NCI-H345 (cell line): ENCODE measurements at places on chromosomes 6 and 20.

DNA sequence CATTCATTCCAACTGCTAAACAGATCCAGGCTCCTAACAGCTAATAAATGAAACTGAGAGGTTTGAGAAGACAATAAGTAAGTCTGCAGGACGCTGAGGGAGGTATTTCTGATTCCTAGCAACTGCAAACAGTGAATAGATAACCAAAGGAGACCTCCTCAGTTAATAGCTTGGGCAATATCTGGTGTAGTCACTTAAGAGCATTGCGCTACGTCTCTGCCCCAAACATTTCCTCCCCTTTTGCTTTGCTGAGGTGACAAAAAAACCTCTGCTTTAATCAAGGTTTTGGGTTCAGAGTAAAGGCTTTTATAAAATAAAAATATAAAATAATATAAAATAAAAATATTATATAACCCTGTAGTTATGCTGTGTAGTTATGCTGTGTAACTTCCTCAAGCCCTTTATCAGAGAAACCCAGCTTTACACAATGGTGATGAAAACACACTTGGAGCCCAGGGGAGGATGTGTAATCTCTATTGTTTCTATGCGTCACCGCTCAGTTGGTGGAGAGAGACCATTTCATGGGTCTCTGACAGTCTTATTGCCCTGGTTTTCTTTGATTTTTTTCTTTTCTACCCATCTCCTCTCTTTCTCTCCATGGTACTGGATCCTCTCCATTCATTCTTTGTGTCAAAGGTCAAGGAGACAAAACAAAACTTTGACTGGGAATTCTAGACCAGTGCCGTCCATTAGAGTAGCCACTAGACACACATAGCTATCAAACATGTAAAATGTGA is 18.9 kb upstream of the CALHM5 start:
- no peak for DNase-seq

- DNase-seq = no peak
Observed at GRCh38 chr6:55239099-55239498, 64.8 kb downstream of the HCRTR2 start.

- peak; percentile 44 for DNase-seq
Observed at GRCh38 chr20:3238616-3239025, 369 bp downstream of the SLC4A11 start.

DNA sequence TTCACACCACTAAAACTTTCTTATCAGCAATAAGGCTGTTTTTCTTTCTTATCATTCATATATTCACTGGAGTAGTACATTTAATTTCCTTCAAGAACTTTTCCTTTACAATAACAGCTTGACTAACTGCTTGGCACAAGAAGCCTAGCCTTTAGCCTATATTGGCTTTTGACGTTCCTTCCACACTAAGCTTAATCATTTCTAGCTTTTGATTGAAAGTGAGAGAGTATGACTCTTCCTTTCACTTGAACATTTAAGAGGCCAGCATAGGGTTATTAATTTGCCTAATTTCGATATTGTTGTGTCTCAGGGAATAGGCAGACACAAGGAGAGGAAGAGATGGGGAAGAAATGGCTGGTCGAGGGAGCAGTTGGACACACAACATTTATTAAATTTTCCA is 23.6 kb downstream of the THEMIS start:
- no peak for DNase-seq
